Stimulated activated CD4-positive, alpha-beta T cell treated with anti-CD3 and anti-CD28 coated beads, TNF-alpha, amount 100 ng/mL, for 4 hours (primary cell): ENCODE measurements at places on chromosomes 7 and 10.

GRCh38 chr7:91504919-91505318 lies 240.7 kb downstream of the FZD1 start:
- no peak for DNase-seq

DNA sequence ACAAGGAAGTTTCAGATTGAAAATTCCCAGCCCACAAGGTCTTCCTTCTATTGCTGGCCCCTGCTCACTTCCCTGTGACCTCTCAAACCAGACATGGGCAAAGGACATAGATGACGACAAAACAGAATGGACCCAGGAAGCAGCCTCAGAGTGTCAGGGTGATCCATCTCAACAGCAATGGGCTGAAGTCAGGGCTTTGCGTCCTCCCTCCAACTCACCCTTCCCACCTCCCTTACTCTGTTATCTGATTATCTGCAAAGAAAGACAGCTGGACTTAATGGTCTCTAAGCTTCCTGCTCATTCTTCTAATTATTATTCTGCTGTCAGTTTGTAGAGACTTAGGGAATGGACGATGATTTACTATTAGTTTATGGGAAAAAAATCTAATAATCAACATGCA lies 115.9 kb downstream of the PIP4K2A start:
- DNase-seq: no peak

- no peak for DNase-seq
Measured at GRCh38 chr7:2859952-2860351, 15.8 kb upstream of the GNA12 start.

DNA sequence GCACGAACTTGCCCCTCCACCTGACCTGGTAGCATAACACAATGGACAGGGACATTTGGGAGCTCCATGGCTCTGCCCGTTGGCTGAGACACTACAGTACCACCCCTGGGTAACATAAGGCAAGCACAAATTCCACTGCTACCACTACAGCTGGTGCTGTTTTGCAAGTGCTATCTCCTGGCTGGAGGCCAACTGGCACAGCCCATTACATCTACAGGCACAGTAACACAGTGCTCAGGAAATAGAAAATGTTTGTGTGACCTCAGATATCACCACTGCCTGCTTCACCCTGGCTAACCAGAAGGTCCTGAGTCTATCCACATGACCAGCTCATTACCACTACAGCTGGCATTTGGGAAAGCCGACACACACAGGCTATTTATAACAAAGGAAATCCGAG lies 631.1 kb upstream of the MBL2 start:
- DNase-seq: no peak

DNA sequence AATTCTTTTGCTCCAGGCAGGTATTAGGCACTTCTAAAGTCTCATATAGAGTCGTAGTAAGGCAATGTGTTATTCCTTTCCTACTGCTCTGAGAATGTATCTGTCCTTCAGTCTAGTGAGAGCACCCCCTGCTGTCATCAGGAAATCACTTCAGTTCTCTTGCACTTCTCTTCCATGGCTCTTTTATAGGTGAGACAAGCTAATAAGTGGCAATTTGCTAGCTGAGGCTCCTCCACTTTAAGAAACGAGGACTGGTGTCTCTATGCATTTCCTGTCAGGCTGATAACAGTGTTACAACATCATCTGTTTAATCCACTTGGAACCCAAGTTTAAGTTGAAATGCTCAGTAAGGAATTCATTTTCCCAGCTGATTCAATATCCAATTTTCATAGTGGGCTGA lies 350.6 kb downstream of the TFEC start:
- no peak for DNase-seq

GRCh38 chr10:3389130-3389529 lies 216.5 kb upstream of the PITRM1 start:
- no peak for DNase-seq

GRCh38 chr7:69832356-69832755 lies 234.1 kb downstream of the AUTS2 start:
- no peak for DNase-seq

DNA sequence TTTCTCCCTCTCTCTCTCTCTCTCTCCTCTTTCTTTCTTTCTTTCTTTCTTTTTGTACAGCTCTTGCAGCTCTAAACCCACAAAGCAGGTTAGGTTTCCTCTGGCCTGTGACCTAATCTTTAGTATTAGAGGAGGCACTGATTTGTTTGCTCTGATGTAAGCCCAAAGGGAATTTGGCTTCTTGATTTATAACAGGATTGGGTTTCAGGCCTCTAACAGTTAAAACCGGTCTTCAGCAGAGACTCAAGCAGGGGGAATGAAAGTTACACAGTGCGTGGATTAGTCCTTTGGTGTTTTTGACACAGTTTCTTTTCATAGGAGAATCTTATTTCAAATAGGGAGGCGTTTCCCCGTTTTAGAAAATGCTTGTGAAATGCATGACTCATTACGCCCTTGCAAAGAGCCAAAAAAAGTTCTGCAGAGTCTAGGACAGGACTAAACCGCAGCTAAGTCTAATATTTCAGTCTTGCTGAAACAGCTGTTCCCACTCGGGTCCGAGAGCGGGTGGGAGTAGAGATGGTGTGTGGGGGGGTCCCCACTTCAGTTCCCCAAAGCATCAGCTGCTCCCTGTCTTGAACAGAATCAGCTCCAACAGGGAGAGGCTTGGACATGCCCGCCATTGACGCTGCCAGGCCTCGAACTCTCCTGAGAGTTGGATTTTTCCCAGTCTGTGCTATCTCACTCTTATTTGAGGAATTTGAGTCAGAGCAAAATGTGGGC lies 296.5 kb upstream of the PITRM1 start:
- DNase-seq: no peak

GRCh38 chr10:4596951-4597350 lies 229.1 kb upstream of the AKR1E2 start:
- DNase-seq: no peak

- no peak for DNase-seq
Measured at GRCh38 chr10:29613196-29613595, 21.6 kb downstream of the SVIL start.

DNA sequence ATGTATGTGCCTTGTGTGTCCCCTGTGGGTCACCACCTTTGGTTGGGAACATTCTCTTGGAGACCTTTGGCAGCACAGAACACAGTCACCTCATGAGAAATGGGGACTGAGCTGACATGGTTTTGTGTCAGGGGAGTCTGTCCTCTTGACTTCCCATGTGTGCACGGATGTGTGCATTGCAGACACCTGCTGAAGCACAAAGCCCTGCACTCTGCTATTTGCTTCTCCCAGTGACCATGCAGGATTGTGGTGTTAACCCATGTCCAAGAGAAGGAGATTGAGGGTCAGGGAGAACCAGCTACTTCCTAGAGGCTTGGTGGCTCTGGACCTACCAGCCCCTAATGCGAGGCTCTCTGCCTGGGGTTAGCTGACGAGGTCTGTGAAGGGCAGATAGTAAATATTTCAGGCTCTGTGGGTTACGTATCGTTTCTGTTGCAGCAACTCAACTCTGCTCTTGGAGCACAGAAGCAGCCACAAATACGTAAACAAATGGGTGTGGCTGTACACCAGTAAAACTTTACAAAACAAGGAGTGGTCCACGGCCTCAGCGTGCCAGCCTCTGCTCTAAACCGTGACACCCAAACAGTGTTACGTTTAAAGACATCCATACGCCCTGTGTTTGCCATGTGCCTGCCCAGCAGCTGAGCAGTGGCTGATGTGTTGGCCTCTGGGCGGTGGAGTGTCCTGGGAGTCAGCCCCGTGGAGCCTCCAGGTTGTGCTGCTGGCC lies 51.7 kb downstream of the ADCY1 start:
- DNase-seq: no peak

DNA sequence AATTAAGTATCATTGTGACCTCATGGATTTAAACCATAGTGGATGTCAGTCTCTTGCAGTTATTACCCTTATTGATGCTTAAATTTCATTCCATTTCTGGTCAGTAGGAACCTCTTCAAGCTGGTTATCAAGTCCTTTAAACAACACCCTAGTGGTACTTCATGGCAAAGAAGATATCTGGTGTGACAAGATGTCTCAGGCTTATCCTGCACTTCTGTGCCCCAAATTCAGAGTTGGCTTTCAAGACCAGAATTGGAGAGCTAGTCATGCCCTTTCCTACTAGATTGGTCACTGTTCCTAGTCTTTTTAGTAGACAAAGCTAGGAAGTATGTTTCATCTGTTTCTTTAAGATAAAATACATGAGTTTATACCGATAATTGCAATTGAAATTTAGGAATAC lies 54.9 kb downstream of the KMT2E start:
- DNase-seq: no peak

GRCh38 chr7:113004726-113005454 lies 81.7 kb downstream of the GPR85 start:
- no peak for DNase-seq

- no peak for DNase-seq
Measured at GRCh38 chr7:74263399-74264120, 9.4 kb upstream of the RFC2 start.

DNA sequence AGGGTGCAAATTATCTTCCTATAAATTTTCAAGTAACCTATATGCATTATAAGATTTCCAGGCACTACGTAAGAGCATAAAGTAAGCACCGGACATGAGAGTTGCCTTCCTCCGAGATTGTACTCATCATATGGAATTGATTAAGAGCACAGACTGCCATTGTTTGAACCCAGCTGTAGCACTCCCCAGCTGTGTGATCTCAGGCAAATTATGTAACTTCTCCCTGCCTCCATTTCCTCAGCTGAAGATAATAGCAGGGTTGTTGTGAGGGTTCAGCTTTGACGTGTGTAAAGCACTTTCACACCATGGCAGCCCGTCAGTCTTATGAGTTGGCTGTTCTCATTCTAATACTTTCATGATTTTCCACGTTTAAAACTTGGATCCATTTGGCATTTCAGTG lies 122.6 kb downstream of the ITIH5 start:
- DNase-seq: no peak
